ENCODE measurements at places on chromosomes 1 and 21.

GRCh38 chr1:237429252-237429651 is 387.3 kb downstream of the RYR2 start:
- DNase-seq: no peak

DNA sequence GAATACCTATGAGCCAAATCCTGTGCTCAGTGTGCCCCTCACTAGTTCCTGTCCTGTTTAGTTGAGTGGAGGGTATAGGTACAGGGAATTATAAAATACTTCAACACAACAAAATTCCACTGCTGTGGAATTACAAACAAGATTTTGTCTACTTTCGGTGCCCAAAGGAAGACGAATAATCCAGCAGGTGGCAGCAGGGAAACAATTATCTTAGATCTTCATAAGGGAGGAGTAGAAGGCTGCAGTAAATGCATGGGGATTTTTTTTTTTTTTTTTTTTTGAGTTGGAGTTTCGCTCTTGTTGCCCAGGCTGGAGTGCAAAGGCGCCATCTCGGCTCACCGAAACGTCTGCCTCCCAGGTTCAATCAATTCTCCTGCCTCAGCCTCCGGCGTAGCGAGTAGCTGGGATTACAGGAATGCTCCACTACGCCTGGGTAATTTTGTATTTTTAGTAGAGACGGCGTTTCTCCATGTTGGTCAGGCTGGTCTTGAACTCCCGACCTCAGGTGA is 2.0 kb upstream of the PIP5K1A start:
- peak; percentile 83 for DNase-seq

DNA sequence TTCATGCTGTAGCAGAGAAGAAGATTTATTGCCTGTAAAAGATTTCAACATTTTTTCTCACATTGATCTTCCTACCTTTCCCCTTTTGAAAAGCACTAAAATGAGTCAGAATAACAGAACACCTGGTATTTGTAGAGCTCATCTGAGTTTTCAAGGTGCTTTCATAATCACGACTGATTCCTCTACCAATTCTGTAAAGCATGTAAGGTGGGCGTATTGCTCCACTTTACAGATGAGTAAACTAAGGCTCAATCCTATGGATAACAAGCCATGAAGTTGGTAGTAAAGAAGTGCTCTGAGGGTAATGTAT is 227.9 kb upstream of the KIAA0040 start:
- no peak for DNase-seq

GRCh38 chr1:199279067-199279466 is 640.2 kb downstream of the PTPRC start:
- no peak for DNase-seq

DNA sequence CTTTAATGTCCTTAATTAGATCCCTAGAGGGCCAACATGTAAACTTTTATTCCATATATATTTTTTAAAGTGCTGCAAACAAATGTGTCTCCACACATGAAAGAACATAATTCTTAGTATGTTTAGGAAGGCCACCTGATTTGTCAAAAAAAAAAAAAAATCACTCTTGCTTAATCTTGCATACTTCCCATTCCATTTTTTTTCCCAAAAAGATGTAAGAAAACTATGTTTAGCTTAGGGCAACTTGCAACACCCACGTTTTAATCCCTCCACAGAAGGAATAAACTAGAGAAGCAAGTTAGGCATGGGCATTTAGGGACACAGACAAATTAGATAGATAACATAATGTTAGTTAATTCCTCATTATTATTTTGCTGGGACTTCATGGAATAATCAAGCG is 5.6 kb downstream of the YOD1 start:
- DNase-seq: no peak

- no peak for DNase-seq
Observed at GRCh38 chr1:89425056-89425455, 61.2 kb downstream of the GBP6 start.

DNA sequence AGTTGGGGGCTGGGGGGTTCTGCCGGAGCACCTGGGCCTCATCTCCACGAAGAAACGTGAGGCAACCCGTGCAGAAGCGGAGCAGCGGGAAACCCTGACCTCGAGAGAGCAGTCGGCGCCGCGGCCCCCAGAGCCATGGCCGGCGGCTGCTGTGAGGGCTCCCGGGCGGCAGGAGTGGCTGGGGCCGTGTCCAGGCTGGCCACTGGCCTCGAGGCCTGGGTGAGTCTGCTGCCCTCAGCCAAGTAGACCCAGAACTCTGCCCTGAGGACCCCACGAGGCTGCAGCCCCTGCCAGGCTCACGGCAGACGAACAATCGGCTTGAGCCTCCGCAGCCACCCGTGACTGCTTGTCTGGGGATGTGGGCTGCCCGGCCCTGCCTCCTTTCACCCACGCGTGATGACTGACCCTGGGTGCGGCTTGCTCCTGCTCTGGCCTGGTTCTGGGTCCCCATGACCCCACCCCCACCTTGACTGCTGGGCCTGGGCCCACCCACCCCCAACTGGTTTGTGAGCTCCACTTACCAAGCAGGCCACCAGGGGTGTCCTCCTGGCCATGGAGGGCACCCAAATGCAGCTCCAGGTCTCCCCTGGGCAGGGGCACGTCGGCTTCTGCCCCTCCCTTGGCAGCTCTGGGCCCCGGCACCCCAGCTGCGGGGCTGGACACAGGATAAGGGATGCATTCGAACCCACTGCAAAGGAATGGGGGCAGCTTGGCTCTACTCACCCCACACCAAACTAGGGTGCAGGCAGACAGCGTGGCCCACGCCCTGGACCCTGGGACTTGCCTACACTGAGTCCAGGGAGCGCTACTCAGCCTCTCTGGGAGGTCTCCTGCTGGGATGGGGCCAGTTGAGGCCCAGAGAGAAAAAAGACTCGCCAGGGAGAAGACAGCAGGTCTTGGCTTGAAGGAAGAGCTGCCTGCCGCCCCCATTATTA is 34.2 kb downstream of the MORN1 start:
- no peak for DNase-seq

- DNase-seq: no peak
Observed at GRCh38 chr1:150971583-150972416, 2.8 kb downstream of the CERS2 start.

GRCh38 chr1:247291161-247291560 is 35.3 kb downstream of the VN1R5 start:
- no peak for DNase-seq

- DNase-seq: no peak
Observed at GRCh38 chr1:116036255-116036654, 59.9 kb downstream of the SLC22A15 start.

- no peak for DNase-seq
Observed at GRCh38 chr1:40766560-40766959, 17.0 kb upstream of the KCNQ4 start.

DNA sequence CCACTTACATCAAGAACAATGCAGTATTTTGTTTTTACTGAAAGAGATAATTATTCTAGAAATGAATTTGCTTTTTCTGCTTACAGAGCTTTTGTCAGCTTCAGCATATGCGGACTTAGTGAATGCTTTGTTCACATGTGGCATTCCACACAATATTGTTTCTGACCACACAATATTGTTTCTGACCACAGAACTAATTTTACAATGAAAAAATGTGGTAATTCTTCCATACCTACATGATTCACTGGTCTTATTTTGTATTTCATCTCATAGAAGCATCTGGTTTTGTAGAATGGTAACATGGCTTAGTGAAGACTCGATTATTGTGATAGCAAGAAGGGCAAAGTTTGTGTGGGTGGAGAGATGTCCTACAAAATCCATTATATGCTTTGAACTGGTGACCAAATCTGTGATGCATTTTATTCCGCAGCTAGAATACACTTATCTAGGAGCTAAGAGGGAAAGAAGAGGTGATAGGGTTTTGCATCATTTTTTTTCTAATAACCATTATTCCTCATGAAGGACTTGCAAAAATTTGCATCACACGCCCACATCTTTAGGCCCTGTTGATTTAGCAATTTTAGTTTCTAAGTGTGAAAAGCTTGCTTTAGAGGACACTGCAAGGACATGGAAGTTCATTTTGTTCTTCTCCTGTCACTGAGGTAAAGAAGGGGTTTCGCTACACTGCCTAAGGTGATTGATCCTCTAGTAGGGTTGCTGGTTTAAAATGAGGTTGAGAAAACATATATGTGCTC is 75.3 kb downstream of the HLX start:
- no peak for DNase-seq

- DNase-seq: no peak
Observed at GRCh38 chr1:32431736-32432400, 33.0 kb upstream of the ZBTB8B start.

DNA sequence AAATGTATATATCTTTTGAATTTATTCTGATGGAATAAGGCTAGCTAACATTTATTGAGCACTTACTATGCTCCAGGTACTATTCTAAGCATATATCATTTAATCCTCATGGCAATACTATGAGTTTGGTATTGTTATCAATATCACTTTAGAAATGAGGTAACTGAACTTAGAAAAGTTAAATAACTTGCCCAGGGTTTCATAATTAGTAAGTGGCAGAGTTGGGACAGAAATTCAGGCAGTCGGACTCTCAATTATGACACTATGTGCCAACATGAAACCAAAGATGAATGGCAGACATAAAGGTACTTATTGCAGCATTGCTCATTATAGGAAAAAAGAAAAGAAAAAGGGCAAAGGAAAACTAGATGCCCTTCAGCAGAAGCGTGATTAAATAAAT is 48.2 kb downstream of the RAB3GAP2 start:
- DNase-seq: no peak

DNA sequence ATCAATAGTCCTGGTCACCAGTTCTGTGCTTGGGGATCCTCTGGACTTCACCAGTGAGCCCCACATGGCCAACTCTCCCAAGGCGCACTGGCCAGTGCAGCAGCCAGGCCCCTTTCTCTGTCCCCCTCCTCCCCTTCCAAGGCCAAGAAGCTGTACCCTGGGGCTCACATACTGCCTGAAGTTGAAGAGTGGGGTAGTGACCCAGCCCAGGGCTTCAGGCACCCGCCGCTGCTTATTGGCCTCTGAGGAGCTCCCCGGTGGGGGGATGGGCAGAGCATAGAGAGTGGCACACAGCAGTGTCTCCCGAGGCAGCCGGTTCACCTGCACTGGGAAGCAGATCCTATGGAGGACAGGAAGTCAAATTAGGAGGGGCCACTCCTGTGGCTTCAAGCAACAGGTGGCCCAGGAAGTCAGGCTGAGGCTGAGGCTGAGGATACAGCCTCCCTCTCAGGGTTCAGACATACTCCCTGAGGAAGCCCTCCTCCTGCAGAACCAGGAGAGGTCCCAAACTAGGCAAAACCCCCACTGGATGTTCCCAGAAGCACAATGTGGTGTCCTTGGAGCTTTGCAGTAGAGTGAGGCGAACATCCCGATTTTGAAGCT is 38.2 kb upstream of the PPP1R15B start:
- DNase-seq: no peak

- peak; percentile 77 for DNase-seq
Observed at GRCh38 chr1:69401879-69402278, 165.8 kb upstream of the LRRC7 start.

- no peak for DNase-seq
Observed at GRCh38 chr21:8989261-8989711, 1532.1 kb upstream of the TPTE start.

DNA sequence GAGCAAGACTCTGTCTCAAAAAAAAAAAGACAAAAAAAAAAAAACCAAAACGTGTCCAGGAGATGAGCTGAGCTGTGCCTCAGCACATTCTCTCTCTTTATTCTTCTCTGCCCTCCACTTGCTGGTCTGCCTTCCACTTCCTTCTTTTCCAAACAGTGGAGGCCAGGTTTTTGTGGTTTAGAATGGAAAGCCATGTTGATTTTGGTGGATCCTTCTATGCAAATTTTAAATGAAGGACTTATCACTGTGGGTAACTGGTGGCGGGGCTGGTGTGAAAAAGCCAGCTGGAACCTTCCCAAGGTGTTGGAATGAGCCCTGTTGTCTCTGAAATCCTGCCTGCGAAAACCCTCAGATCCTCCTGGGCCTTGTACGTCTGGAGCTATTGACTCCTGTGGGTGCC is 61.9 kb downstream of the PTPRU start:
- no peak for DNase-seq

DNA sequence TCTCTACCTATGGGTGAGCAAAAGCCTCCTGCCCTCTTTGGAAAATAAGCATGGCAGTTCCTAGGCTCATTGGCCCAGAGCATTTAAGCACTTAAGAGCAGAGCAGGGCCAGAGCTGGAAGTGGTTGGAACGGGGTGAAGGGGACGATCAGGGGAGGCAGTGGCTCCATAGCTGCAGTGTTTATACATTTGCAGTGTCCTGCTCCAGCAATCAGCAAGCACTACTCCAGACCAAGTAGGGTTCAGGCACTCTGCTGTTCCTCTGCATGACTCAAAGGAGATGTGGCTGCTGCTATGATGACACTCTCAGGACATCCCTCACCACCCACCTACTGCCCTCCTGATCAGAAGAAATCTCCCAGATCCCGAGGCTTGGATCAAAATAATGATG is 55.0 kb downstream of the TRABD2B start:
- DNase-seq: no peak

GRCh38 chr1:6165441-6165985 is 14.6 kb downstream of the CHD5 start:
- DNase-seq: no peak
